ENCODE measurements at places on chromosomes 4 and X.

GRCh38 chrX:4550018-4550417 is 836.6 kb upstream of the PRKX start:
- no peak for DNase-seq

GRCh38 chr4:61400439-61401038 is 200.4 kb downstream of the ADGRL3 start:
- DNase-seq: no peak

DNA sequence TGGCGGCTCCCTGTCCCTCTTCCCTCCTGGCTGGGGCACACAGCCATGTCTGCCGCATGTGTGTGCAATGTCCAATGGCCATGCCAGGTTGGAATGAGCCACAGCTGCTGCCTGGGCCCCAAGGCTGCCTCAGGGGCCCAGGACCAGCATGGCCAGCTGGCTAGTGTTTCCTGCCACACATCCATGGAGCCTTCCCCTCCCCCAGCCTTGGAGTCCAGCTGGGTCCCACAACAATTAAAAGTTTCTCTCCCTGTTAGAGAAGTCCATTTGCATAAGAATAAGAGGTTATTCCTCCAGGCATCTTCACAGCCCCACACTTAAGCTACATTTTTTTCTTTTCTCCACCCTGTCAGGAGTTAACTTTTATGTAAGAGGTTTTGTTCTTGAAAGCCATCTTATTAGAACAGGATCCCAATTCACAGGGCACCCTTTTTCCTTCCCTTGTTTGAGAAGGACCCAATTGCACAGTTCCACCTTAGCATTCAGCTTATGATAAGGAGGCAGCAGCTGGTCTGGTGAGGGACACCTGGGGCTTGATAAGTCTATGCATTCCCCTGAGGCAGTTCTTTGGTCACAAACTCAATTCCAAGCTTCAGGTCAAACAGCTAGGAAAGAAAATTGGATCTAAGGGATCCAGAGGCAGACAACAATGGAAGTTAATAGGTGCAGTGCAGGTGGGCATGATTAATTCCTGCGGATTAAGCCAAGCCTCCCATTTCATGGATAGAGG is 963.3 kb upstream of the GRIA3 start:
- DNase-seq: no peak

DNA sequence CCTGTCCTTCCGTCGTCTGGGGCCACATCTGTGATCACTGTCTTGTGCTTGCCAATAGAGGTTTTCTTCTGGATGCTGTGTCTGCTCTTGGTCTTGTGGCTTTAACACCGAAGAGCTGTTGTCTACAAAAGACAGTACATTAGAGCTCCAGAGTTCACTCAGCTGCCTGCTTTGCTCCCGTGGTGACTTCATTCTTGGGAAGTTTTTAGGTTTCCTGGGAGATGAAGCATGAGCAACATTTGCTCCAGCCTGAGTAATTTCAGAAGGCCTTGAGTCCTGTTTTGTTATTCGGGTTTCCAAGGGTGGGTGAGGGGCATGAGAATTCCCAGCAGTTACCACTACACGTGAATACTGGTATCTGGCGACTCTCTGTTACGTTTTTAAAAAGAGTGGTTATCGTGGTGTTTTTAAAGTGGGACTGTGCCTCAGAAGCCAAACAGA is 189.2 kb downstream of the SHROOM3 start:
- DNase-seq: peak; percentile 98

- DNase-seq: no peak
Measured at GRCh38 chr4:15765391-15765790, 12.7 kb upstream of the CD38 start.

DNA sequence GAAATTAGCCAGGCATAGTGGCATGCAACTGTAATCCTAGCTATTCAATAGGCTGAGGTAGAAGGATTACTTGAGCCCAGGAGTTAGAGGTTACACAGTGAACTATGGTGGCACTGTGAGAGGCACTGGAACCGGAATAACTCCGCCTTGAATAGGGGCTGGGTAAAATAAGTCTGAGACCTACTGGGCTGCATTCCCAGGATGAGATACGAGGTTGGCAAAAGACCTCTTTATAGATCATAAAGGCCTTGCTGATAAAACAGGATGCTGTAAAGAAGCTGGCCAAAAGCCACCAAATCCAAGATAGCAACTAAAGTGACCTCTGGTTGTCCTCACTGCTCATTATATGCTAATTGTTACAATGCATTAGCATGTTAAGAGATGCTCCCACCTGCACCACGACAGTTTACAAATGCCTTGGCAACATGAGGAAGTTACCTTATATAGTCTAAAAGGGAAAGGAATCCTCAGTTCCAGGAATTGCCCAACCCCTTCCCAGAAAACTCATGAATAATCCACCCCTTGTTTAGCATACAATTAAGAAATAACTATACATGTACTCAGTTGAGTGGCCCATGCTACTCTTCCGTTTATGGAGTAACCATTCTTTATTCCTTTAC is 88.6 kb downstream of the CENPC start:
- DNase-seq: no peak

GRCh38 chr4:171390626-171391025 is 422.6 kb upstream of the GALNTL6 start:
- DNase-seq: no peak

DNA sequence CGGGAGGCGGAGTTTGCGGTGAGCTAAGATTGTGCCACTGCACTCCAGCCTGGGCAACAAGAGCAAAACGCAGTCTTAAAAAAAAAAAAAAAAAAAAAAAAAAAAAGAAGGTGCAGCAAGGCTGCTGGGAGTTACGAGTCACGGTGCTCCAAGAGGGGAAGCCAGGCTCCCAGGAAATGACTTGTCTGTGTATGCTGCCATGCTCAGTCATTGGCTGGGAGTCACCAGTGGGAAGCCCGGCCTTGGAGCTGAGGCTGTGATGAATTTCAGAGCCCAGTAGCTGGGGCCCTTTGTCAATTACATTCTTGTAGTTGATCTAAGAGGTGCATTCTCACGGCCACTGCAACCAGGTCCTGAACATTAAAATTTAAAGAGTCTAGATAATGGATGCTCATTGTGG is 1105.1 kb upstream of the TENM3 start:
- DNase-seq: no peak

- no peak for DNase-seq
Measured at GRCh38 chrX:125198546-125198945, 121.1 kb upstream of the TEX13C start.

DNA sequence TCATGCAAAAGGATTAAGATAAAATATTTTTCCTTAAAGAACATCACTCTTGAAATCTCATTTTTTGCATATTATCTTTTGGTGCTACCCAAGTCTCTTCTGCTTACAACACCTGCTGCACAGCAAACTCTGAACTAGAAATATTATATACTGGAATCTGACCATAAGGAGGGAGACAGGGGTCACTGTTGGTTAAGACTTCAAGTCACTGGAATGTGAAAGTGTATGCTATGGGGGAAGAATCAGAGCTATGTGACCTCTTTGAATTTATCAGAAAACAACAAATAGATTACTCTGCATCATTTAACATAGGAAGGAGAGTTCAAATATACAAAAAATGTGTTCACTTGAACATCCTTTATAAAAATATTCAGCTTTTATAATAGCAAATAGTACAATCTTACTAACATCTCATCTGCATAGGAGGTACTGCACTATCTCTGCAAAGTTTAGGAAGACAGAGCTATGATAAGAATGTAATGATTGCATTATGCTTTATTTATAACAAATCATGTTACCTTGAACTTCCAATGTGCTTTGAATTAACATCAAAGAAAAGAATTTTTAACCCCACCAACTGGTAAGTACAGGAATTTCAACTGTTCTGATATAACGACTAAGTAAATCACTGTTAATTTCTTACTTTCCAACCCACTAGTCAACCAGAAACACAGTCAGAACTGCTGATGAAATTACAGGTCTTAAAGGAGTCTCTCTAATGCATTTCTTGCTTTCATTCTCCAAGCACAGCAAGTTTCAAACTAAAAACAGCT is 69.8 kb downstream of the ZNF827 start:
- no peak for DNase-seq

GRCh38 chrX:113947548-113947947 is 636.3 kb upstream of the HTR2C start:
- DNase-seq: no peak

GRCh38 chr4:181225616-181226261 is 1017.5 kb upstream of the TENM3 start:
- no peak for DNase-seq

DNA sequence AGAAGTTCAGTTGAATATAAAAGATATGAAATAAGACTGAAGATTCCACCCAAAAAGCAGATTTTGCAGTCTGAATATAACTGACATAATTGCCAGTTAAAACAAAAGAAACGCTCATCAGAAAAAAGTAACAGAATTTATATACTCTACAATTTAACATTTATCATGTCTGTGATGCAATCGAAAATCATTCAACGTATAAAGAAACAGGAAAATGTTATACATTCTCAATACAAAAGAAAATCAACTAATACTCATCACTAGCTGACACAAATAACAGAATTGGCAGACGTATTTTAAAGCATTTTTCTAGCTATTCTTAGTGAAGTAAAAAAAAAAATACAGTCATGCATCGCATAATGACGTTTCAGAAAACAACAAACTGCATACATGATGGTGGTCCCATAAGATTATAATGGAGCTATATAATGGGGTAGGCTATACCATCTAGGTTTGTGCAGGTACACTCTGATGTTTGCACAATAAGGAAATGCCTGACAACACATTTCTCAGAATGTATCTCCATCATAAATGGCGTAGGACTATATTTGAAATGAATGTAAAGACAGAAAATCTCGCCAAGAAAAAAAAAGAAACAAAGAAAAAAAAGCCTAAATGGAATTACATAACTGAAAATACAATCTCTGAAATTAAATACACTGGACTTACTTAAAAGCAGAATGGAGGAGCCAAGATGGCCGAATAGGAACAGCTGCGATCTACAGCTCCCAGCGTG is 34.3 kb downstream of the OR13H1 start:
- no peak for DNase-seq

GRCh38 chr4:120526033-120526432 is 396.5 kb downstream of the PRDM5 start:
- no peak for DNase-seq

DNA sequence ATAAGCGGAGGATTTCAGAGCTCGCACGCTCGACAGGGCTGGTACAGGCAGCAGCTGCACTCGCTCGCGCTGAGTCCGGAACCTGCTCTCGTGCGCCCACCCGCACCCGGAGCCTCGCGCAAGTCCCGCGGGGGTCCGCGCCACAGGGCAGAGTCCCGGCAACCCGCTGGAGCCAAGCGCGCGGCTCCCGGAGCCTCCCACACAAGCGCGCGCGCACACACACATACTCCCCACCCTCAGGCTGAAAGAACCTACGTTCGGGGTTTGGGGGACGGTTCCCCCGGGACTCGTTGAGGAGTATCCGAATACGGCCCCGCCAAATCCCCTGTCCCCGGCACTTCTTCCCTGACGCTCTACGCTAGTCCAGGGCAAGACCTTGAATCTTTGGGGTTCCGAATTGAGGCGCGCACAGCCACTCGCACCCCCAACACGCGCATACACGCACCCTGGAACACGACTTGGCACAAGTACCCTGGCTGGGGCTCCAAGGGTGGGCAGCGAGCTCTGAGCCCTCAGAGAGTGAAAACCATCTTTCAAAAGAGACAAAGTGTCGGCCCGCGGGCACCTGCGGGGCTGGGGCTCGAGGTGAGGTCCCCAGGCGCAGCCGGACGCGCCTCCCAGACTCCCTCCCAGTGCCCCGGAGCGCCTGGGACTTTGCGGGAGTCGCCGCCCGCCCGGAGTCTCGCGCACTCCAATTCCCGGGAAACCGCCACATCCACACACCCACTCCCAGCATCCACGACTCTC is 952 bp downstream of the ANOS1 start:
- no peak for DNase-seq

GRCh38 chr4:24840362-24840761 is 45.0 kb downstream of the SOD3 start:
- DNase-seq: no peak

- DNase-seq: peak; percentile 84
Measured at GRCh38 chr4:124206779-124207605, 505.5 kb downstream of the ANKRD50 start.

- DNase-seq: no peak
Measured at GRCh38 chr4:46450556-46450955, 60.6 kb upstream of the GABRA2 start.

DNA sequence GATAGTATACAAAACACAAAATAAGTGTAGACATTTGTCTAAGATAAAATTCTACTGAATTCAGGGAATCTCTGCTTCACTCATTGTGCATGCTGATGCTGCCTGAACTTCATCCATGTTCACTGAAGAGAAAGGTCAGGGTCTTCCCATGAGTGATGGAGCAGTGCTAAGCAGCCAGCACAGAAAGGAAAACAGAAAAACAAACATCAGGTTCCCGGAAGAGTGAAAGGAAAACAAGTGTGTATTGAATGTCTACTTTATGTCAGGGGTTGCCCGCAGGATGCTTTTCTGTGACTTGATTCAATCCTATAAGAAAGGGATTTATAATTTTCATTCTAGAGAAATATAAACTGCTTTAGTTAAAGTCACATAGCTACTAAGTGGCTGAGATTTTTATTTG is 522.4 kb downstream of the RAB28 start:
- DNase-seq: no peak

DNA sequence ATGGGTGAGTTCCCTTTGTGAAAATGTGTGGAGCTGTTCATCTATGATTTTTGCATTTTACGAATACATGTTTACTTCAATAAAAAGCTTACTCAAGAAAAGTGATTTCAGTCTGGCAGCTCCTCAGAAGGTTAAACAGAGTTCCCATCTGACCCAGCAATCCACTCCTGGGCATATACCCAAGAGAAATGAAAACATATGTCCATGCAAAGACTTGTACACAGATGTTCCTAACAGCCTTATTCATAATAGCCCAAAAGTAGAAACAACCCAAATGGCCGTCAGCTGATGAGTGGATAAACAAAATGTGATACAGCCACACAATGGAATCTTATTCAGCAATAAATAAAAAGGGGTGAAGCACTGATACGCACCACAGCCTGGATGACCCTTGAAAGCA is 20.8 kb downstream of the CLCN4 start:
- DNase-seq: peak; percentile 31

- no peak for DNase-seq
Measured at GRCh38 chr4:94014484-94015136, 186.1 kb downstream of the ATOH1 start.

- no peak for DNase-seq
Measured at GRCh38 chrX:153806999-153807575, 12.6 kb downstream of the SSR4 start.

DNA sequence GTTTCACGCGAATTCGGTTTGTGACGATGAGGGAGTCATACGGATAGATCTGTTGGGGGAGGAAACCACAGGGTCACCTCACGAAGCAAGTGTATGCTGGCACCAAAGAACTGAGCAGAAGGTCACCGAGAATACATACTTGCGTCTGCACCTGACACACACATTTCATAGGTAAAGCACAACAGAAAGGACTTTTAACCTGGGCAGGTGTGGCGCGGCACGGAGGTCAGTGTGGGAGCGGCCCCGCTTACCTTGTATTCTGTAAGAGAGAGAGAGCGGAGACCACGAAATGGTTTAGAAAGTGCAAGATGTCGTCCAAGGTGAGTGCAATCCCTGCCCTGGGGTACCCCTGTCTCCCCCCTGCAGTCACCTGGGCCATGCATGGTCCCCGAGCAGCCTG is 43.6 kb upstream of the AFAP1 start:
- DNase-seq: no peak
